ENCODE measurements at places on chromosomes 3 and 15. TPM values are rescaled to one million over a fixed set of nuclear protein-coding genes. Genes with fewer than 3 reads are reported as not detected.

EOMES gene
- total RNA-seq, result not detected

GHSR gene
- not detected for total RNA-seq

NEO1 gene
- total RNA-seq, result 30.0 TPM

ARPIN gene
- total RNA-seq, result 25.5 TPM

CPLX3 gene
- total RNA-seq, result not detected

CCDC54 gene
- not detected for total RNA-seq

PFKFB4 gene
- 3.3 TPM for total RNA-seq

EPHB1 gene
- total RNA-seq, result 5.5 TPM

PPP1R14D gene
- total RNA-seq, result not detected

CPNE4 gene
- not detected for total RNA-seq

CCR8 gene
- total RNA-seq, result not detected

LRTM1 gene
- not detected for total RNA-seq

ANKRD34C gene
- total RNA-seq, result not detected

CEMIP gene
- total RNA-seq, result 1.7 TPM

GP5 gene
- 0.39 TPM for total RNA-seq

CHRM5 gene
- total RNA-seq, result not detected

AQP9 gene
- total RNA-seq, result not detected

GCNT3 gene
- total RNA-seq, result 2.1 TPM

IQCF5 gene
- total RNA-seq, result not detected

NR2E3 gene
- total RNA-seq, result 1.0 TPM

CAMP gene
- total RNA-seq, result 5.4 TPM

RAB27A gene
- 33.3 TPM for total RNA-seq

NANOGP8 gene
- 0.81 TPM for total RNA-seq

ITPKA gene
- total RNA-seq, result 1.5 TPM

TRIM42 gene
- not detected for total RNA-seq

KCNH8 gene
- 0.40 TPM for total RNA-seq

LSG1 gene
- total RNA-seq, result 47.0 TPM

CD200 gene
- 13.2 TPM for total RNA-seq

TF gene
- total RNA-seq, result 1.0 TPM
